ENCODE measurements at places on chromosomes 4 and X.

- DNase-seq: no peak
These were observed 303.6 kb downstream of the FBXW7 start for GRCh38 chr4:152232271-152232670.

- DNase-seq: no peak
These were observed 2332.4 kb downstream of the ARAP2 start for GRCh38 chr4:33911959-33912358.

DNA sequence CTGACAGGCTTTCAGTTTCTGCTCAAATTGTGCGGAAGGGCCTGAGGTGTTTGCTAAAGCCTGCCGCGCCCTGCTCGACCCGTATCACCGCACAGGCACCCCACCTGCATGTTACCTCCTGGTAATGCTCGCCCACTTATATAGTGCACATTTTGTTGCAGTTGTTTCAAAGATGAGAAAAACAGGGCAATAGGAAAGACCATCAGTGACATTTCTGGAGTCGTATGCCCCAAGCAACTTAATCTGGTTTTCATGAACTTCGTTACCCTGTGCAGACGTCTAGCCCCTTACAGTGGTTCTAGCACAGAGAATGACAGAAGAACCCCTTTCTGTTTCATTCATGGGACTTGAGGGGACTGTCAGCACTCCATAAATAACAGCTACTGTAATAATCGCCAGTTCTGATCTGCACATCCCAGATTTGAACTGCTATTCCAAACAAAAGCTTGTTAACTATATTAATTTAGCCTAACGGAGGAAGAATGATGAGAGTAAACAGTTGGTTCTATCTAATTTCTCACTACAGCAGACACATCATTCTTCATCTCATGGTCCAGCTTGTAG is 940 bp upstream of the DCTD start:
- DNase-seq: no peak

GRCh38 chr4:116573540-116573939 is 511.8 kb downstream of the TRAM1L1 start:
- no peak for DNase-seq

GRCh38 chr4:76588274-76588673 is 153.2 kb downstream of the SHROOM3 start:
- DNase-seq: no peak

GRCh38 chrX:24241822-24242648 is 71.8 kb downstream of the SUPT20HL2 start:
- peak; percentile 1 for DNase-seq

DNA sequence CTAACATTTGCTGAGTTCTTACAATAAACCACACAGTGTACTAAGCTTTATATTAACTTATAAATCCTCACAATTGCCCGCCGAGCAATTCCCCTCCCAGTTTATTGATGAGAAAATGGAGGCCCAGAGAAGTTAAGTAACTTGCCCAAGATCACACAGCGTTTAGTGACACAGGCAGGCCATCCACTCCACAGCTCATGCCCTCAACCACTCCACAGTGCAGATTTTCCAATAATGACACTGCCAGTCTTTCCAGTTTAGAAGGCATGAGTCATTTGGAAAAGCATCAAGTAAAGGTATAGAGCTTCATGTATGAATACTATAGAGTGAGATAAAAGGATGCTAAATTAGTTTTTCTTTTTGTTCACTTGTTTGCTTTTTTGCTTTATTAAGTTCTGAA is 208.5 kb downstream of the CAMK2D start:
- DNase-seq: no peak

DNA sequence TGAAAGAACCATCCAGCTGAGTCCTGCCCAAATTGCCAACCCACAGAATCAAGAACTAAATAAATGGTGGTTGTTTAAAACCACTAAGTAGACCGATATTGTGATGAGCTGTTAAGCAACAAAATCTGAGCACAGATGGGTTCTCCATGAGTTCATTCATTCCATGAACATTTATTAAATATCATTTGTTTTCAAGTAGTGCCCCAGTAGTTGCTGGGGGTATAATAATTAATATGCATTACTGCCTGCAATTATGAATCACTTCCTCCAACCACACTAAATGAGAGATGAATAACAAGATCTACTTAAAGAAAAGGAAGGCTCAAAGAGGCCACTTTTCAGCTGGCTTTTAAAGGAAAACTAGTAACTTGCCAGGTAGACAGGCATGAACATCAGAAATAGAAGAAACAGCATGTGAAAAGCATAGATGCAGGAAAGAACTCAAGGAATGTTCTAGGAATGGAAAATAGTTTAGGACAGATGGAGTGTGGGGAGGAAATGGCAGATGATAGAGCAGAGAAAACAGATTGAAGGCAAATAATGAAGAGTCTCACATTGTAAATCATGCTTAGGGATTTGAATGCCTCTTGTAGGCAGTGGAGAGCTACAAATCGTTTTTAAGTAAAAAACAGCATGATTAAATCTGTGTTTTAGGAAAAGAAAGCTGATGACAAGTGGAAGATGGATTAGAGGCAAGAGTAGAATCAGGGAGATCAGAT is 641.7 kb upstream of the DIPK2B start:
- DNase-seq: no peak

GRCh38 chr4:92501456-92501855 is 197.7 kb downstream of the GRID2 start:
- no peak for DNase-seq

DNA sequence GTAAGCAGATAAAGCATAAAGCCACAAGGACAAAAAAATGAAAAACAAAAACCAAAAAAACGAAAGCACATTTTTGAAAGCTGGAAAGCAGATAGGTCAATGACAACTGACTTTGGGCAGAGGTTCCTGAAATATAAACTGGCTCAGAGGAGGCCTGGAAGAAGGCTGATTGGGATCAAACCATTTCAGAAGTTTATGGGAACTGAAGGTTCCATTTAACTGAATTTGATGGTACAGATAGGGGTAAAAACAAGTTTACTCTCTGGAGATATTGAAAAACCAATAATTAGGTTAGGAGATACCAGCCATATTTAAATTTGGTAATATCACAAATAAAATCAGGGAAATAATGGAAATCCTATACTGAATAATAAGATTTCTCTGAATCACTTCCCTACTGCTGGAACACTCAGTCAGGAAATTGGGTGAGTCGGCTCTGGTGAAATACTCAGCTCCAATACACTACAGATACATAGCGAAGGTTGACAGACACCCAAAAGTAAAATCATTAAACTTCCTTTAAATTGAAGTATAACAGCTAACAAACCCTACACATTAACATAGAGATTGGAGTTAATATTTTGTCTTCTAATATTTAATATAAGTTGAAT is 1584.3 kb downstream of the STIM2 start:
- DNase-seq: no peak

DNA sequence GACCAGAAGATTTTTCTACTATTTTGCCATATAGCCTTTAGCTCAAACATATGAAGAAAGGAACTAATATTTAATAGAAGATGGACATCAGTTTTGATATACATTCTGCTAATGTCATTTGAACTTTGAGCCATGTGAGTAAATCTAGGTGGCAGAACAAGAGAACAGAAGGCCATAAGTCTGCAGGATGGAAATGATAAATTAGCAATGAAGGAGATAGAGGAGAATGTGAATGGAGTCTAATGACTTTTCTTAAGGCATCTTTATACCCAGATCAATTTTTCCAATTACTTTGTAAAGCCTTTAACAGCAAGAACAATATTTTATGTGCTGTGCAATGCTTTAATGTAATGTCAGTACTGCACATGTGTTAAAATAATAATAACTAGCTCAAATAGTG is 30.1 kb upstream of the ALG13 start:
- DNase-seq: no peak

DNA sequence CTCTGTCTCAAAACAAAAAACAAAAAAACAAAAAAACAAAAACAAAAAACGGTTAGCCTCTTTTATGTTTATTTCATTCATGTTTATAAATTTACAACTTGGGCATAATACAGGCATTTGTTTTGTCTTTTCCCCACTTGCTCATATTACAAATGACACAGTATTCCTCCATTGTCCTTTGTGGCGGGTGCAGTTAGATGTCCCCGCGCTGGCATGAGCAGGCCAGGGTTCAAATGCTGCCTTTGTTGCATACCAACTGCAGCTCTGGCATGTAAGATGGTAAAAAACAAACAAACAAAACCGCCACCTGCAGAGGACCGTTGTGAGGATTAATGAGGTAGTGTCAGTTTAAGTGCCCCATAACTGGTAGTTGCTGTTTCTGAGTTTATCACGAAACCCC is 16.1 kb upstream of the HPF1 start:
- DNase-seq: no peak

DNA sequence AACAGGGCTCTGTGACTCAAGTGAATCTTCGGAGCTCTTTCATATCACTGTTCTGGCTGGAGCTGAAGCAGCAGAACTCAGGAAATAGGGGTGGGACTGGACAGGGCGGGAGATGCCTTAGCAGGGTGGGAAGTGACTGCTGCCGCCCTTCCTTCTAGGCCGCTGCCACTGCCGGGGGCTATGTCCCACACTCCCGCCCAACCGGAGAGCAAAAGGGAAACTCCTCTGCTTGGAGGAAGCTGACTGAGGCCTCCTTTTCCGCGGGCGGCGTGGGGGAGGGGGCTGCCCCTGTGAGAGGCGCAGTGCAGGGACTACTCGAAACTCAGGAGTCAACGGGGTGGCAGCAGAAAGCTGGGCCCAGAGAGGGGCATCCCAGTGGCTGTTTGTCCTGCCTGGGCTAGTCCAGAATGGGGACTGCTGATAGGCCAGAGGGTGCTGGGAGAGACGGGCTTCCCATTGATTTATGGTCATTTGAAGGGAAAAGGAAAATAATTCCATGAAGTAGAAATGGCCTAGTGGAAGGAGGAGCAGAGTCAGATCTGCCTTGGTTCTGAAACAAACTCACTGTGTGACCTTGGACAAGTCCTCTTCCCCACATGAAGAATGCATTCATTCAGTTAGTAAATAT is 36.9 kb downstream of the STARD8 start:
- DNase-seq: no peak

GRCh38 chr4:74202062-74202586 is 44.2 kb downstream of the MTHFD2L start:
- no peak for DNase-seq

DNA sequence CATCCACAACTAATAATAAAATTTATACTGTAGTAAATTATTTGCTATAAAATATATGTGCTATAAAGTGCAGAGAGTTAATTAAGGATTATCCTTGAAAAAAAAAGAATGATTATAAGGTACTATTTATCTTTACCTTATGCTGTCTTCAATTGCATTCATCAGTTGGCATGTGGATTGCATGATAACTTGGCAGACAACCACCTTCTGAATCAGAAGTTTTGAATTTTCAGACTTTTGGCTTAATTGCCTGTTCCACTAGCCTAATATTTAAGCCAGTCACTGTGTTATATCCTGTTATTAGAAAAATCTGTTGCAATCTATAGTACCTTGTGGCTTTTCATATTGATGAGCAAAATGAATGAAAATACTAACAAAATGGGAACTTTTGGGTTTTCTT is 1040.3 kb upstream of the PCDH10 start:
- no peak for DNase-seq

DNA sequence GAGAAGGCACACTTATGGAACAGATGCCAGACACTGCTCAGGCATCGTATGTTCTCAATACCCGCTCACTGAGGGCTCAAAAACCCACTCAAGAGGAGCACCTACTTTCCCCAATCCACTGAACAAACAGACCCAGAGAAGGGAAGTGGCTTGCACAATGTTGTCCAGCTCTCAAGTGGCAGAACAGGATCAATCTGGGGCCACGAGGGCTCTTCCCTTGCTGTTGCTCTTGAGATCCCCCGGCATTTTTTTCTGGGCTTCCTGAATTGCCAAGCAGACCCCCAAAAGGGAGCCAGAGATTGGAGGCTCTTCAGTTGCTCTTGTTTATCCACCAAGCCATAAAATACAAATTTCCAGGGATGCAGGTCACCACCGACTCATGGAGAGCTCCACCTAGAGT is 35.7 kb downstream of the IDS start:
- DNase-seq: no peak

- no peak for DNase-seq
These were observed 16.6 kb upstream of the ZNF718 start for GRCh38 chr4:107444-108429.

GRCh38 chr4:22410645-22411247 is 105.1 kb downstream of the ADGRA3 start:
- no peak for DNase-seq

- no peak for DNase-seq
These were observed 130.5 kb downstream of the LRBA start for GRCh38 chr4:150884625-150885024.

DNA sequence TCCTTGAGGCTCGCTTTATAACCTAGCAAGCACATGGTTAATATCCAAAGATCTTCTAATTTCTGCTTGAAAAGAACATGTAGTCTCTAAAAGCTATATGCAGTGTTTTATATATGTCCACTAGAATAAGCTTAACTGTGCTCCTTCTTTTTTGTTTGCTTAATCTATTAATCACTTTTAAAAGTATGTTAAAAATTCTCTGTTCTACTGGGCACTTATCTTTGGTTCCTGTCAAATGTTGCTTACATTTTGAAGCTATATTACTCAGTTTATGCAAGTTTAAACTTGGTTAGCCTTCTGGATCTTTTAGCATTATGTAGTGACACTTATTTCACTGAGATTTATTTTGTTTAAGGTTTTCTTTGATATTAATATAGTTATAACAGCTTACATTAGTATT is 32.5 kb downstream of the MAOA start:
- DNase-seq: no peak

- no peak for DNase-seq
These were observed at the start of gene CXCL6 for GRCh38 chr4:73836373-73837279. Gene CXCL6, plus strand, starts transcription at chr4:73836678. Its CDS starts 73 bp downstream, at chr4:73836751.

Measured in activated CD4-positive, alpha-beta T cell treated with anti-CD3 and anti-CD28 coated beads for 4 hours (primary cell).